ENCODE measurements at places on chromosomes 1 and 21.

- DNase-seq, result no peak
Measured at GRCh38 chr21:19577381-19577780, 1173.8 kb upstream of the TMPRSS15 start.

DNA sequence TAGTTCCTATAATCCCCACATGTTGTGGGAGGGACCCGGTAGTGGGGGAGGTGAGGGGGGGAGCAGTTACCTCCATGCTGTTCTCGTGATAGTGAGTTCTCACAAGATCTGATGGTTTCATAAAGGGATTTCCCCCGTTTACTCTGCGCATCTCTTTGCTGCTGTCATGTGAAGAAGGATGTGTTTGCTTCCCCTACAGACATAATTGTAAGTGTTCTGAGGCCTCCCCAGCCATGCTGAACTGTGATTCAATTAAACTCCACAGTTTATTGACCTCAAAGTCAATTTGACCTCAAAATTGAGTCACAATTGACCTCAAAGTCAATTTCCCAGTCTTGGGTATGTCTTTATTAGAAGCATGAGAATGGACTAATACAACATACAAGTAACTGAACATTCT, 19.7 kb downstream of the DPH5 start:
- DNase-seq, result no peak

- DNase-seq, result no peak
Measured at GRCh38 chr21:43376478-43376882, 50.5 kb downstream of the SIK1 start.

DNA sequence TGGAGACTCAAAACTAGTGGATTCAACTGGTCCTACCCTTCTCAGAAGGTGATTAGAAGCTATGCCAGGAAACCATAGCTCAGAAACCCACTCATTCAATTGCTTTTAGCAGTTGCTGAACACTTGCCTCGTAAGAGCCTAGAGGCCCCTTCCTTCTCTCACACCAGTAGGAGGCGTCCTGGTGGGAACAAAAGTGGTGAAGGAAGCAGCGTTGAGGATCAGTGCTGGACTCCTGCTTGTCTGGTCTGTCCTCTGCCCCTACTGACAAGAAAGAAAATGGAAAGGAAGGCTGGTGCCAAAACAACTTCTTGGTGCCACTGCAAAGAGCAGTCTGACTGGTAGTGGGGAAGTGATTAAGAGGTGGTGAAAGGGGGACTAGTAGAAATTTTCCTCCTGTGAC, 269.7 kb downstream of the LMO4 start:
- no peak for DNase-seq

GRCh38 chr1:53409233-53409632, 50.0 kb upstream of the DMRTB1 start:
- no peak for DNase-seq

DNA sequence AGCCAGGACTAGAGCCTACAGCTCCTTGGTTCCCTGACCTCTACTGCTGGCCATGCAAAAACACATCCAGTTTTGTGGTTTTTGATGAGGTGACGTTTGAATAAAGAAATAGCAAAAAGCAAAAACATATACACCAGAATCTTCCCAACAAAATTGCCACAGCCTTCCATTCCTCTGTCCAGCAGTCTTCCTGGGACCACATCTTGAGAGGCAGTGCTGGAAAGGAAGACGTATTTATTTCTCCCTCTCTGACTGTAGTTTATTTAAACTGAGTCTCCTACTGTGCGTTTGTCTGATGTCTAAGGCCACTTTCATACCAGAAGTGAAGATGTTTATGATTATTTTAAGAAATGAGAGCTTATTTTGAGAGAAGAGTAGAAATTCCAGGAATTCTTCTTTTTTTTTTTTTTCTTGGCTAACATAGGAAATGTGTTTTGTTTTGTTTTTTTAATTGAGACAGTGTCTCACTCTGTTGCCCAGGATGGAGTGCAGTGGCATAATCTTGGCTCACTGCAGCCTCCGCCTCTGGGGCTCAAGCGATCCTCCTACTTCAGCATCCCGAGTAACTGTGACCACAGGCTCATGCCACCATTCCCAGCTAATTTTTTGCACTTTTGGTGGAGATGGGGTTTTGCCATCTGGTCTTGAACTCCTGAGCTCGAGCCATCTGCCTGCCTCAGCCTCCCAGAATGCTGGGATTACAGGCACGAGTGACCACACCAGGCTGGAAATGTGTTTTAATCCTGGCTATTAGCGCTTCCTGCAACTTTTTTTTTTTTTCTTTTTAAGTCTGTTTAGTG, 118.5 kb downstream of the ITSN1 start:
- no peak for DNase-seq

Data from stimulated activated CD8-positive, alpha-beta memory T cell treated with anti-CD3 and anti-CD28 coated beads, Interleukin-4, amount 100 ng/mL, for 4 hours (primary cell).